CD4-positive, alpha-beta T cell treated with Interleukin-10 for 1 hour (primary cell): ENCODE measurements at places on chromosomes 2 and 18.

GRCh38 chr18:5276947-5277346, 18.6 kb downstream of the ZBTB14 start:
- DNase-seq: no peak

- no peak for DNase-seq
These were observed 731.7 kb upstream of the REG3G start for GRCh38 chr2:78293768-78294167.

DNA sequence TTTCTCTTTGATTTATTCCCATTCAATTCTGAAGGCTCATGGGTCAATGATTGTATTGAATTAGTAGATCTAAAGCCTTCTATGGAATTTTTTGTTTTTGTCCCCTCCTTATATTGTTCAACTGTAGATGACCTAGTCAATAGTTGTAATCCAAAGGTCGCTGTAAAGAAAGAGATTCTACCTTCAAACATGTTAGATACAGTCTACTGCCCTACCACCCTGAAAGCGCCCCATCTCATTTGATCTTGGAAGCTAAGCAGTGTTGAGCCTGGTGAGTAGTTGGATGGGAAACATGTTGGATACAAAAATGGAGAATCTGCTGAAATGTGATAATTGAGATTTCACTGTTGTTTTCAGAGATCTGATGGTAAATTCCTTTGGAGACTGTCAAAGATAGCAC, 63.0 kb downstream of the PPP1R1C start:
- DNase-seq: no peak

- DNase-seq: no peak
These were observed 11.7 kb downstream of the COLEC11 start for GRCh38 chr2:3606370-3607201.

- no peak for DNase-seq
These were observed 35.0 kb upstream of the PTH2R start for GRCh38 chr2:208371634-208371935.

- DNase-seq: no peak
These were observed 56.2 kb downstream of the BIN1 start for GRCh38 chr2:127050803-127051115.

GRCh38 chr2:108986916-108987510, 2.0 kb downstream of the EDAR start:
- peak; percentile 33 for DNase-seq

GRCh38 chr2:44171018-44171417, 2.3 kb downstream of the PPM1B start:
- DNase-seq: no peak

- DNase-seq: no peak
These were observed 67.3 kb upstream of the PPP1CB start for GRCh38 chr2:28684142-28684858.

GRCh38 chr2:160892204-160892603, 268.0 kb upstream of the TANK start:
- DNase-seq: no peak

GRCh38 chr2:220949466-220949865, 622.6 kb downstream of the EPHA4 start:
- DNase-seq: no peak

- no peak for DNase-seq
These were observed 170.5 kb upstream of the ALKAL2 start for GRCh38 chr2:458425-458815.

DNA sequence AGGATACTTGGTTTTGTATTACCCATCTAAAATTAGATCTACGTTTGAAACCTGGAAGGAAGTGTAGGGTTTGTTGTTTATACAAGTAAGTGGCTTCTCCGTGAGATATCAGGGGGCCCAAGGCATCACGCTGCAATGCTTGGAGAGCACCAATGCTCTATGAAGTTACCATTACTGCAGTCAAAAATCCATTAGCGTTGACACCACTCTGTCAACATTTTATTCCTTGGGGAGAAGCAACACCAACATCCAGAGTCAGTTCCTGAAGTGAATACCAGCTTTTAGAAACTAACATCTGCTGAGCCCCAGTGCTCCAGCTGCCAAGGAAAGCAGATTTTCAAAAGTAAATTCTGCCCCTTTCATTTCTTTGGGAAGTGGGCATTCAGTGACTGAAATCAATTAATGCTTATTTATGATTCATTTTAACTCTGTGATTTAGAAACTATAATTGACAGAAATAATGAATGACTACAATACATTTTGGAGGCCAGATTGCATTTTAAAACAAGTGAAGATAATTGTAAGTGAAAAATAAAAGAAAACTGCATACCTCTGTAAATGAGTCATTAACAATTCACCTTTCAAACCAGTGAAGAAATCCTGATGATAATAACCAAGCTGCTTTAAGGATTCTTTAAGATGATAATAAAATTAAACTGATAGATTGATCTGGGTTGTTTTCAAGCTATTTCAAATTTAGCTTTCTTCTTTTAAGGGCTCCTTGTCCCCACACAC, 30.5 kb downstream of the LRP1B start:
- DNase-seq: no peak

DNA sequence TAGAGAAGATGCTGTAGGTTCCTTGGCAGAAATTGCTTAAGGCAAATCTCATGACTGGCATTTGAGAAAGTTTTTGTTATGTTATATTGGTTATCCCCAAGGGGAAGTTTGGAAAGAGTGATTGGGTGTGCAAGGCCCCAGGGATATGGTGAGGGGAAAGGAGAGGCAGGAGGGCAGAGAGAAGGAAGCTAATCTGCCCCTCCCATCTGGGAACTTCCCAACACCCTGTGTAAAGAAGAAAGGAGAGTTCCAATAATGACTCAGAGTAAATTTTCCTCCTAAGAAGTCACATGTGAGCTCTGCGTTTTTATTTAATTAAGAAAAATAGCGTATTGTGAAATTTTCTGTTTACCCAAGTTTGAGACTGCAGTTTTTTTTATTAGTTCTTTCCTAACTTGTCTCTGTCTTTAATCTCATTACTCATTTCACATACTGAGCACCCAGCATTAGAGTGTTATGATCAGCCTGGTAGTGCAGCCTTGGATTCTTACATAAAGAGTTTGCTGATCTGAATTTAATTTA, 3.1 kb upstream of the KYNU start:
- peak; percentile 23 for DNase-seq

- DNase-seq: no peak
These were observed 36.1 kb downstream of the RRM2 start for GRCh38 chr2:10158681-10159080.

DNA sequence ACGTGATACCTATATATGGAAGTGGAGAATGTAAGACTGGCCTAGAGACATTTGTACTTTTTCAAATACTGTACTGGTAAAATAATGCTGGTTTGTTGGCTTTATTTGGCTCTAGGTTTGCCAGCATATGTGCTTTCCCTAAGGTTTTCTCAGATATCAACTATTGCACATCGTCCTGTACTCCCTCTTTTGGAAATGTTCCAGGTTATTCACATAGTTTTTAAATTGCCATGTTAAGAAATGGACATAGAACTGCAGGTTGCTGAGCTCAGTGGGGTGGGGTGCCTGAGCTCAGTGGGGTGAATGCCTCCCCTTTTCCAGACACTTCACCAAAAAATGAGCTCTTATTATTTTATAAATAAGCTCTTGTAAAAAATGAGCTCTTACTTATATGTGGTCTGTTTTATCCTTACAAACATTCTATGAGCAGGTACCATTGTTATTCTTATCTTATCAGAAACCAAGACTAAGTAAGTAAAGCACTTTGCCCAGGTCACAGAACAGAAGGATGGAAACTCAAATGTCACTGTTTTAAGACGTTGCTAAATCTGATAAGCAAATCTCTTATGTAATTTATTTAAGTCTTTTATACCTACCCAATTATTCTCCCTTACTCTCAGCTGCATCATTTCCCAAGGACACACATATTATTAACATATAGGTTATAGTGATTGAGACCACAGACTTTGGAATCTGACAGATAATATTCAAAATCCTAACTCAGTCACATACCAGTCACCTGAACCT, 99.0 kb downstream of the CPS1 start:
- no peak for DNase-seq

DNA sequence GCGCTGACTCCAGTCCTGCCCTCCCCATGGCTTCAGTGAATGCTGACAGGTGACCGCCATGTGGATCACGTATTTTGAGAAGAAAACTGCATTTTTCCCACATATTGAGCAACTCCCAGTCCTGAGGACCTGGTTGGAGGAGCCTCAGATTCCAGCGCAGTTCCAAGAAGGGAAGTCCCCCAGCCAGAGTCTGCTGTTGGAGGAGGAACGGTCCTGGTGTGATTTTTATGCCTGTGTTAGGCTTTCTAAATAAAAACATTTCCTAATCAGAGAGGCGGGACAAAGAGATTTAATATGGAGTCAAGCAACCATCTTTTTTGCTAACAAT, 32.3 kb upstream of the COL6A3 start:
- DNase-seq: no peak

- DNase-seq: no peak
These were observed 185.4 kb upstream of the REV1 start for GRCh38 chr2:99675130-99675661.

DNA sequence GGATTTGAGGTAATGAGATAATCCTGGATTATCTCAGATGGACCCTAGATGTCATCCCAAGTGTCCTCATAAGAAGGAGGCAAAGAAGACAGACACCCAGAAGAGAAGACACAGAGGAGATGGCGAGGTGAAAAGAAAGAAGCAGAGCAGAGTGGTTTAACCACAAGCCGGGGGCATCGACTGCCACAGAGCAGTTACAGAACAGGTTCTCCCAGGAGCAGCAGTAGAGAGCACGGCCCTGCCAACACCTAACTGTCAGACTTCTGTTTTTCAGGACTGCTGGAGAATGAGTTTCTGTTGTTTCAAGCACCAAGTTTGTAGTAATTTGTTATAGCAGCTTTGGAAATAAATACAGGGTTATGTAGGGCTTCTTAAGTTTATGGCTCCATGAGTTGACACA, 437.0 kb downstream of the THSD7B start:
- DNase-seq: no peak

DNA sequence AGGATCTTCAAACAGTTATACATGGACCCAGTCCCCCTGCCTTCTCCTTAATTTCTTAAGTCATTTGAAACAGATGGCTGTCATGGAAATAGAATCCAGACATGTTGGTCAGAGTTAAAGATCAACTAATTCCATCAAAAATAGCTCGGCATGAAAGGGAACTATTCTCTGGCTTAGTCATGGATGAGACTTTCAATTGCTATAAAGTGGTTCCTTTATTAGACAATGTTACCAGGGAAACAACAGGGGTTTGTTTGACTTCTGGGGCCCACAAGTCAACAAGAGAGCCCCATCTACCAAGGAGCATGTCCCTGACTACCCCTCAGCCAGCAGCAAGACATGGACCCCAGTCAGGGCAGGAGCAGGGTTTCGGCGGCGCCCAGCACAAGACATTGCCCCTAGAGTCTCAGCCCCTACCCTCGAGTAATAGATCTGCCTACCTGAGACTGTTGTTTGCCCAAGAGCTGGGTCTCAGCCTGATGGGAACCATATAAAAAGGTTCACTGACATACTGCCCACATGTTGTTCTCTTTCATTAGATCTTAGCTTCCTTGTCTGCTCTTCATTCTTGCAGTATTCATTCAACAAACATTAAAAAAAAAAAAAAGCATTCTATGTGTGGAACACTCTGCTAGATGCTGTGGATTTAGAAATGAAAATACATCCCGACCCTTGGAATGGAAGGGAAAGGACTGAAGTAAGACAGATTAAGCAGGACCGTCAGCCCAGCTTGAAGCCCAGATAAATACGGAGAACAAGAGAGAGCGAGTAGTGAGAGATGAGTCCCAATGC, 4.6 kb downstream of the TTR start:
- DNase-seq: no peak

DNA sequence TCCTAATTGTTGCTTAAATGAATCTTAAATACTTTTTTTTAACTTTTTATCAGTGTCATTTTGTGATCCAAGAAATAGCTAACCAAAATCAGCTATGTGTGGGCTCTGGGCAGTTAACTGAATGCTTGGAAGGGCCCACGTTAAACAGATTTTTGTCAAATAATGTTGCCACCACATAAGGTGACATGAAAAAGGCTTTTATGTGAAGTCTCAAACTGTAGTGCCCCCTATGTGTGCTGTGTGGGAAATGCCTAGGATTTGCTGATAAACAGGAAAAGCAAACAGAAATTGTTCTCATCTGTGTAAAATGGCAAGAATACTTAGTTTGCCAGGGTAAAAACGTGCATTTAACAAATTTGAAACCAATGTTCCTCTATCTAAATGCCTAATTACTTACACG, 242.2 kb downstream of the ZNF516 start:
- no peak for DNase-seq

DNA sequence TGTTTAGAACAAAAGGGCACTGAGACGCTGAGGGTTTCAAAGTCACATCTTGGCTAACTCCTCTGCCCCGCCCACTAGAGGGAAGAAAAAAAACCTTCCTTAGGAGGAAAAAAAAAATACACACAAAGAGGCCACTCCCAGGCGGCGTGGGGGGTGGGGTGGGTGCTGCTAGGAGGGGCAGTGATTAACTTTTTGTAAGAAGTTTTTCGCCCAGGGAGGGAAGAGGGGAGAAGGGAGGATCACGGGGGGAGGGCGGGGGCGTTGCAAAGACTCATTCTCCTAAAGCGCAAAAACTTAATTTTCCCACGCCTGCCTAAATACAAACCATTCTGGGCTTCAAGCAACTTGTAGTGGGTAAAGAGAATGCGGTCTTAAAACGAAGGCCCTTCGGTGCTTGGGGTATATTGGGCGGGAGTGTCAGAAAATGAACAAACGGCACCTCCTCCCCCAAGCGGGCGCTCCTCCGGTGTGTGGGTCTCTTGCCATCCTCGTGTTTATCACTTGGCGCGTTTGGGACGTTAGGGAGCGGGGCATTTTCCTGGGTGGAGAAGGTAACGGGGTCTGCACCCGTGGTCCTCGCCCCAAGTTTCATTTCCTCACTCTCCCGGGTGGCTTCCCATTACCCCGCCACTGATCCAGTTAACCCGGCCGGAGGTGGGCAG, 1.7 kb downstream of the CXCR4 start:
- DNase-seq: peak; percentile 85

- no peak for DNase-seq
These were observed 128.7 kb downstream of the PLA2R1 start for GRCh38 chr2:159933727-159934049.

GRCh38 chr2:72744049-72744448, 81.8 kb downstream of the EXOC6B start:
- no peak for DNase-seq

- no peak for DNase-seq
These were observed 6.9 kb upstream of the EHBP1 start for GRCh38 chr2:62698653-62699052.

- no peak for DNase-seq
These were observed 60.2 kb upstream of the STON1 start for GRCh38 chr2:48469731-48470130.

GRCh38 chr2:109265953-109266352, 136.9 kb downstream of the SH3RF3 start:
- DNase-seq: no peak

- no peak for DNase-seq
These were observed 83.8 kb downstream of the EPHA4 start for GRCh38 chr2:221488136-221488807.

GRCh38 chr2:12641441-12641840, 75.3 kb upstream of the TRIB2 start:
- no peak for DNase-seq

- no peak for DNase-seq
These were observed 144.8 kb downstream of the PXDN start for GRCh38 chr2:1599301-1600085.
